ENCODE measurements at places on chromosomes 6 and 20. TPM values are rescaled to one million over a fixed set of nuclear protein-coding genes. Genes with fewer than 3 reads are reported as not detected.

- peak; percentile 90 for DNase-seq
Observed at GRCh38 chr6:21589352-21590345, 3.9 kb upstream of the SOX4 start.

DNA sequence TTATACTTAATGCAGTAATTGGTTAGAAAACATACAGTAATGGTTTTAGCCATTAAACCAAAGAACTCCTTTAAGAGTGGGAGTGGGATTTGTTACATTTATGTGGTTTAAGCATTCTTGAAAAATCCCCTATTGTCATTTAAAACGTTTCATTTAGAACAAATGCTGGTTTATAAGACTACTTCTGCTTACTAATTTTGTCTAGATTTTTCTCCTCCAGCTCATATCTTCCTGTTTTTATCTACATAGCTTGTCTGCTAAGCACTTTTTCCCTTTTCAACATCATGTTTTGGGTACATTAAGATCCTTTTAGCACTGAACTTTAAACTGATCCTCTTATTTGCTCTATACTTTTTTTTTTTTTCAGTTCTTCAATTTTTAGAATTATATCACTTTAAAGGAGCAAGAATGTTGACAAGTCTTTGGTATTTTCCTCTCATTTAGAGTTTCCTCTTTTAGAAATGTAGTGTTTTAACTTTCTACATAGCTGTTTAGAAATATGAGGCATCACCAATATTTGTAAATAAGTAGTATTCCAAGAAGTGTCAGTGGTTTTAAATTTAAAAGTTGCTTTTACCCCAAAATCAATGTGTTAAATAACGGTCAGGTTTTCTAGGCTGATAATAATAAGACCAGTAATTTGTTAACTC lies 80.9 kb downstream of the SESN1 start:
- no peak for DNase-seq

- no peak for DNase-seq
Observed at GRCh38 chr20:5188736-5189135, 61.9 kb downstream of the CDS2 start.

DNA sequence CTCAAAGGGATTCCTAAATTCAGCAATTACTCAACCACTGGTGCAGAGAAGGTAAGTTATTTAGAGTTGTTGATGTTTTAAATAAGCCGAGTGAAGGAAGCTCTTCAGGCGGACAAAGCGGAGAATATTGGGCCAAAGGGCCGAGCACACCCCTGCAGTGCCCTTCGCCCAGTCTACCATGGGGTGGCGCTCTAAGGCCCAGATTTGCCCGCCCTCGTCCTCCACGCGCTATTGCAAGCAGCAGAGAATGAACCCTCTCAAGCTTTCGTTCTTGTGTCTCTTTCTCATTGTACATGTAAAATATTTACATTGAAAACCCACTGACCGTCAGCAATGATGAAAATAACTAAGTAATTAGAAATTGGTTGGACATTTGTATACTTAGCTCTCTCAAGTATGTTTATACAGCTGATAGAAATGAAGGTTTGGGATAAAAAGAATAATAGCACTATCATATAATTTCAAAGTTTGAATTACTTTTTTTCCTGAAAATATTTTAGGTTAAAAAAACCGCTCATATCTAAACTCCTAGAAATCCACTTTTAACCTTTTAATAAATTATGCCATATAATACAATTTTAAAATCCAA lies 195.0 kb upstream of the CEP162 start:
- DNase-seq, result peak; percentile 13

Gene KCNS1
- total RNA-seq, result not detected

Gene HLA-F
- 54.8 TPM for total RNA-seq

Gene KCNG1
- total RNA-seq, result not detected

Measured in thyroid gland (tissue), 4 donors.